ENCODE measurements at places on chromosomes 2 and 18.

- DNase-seq: no peak
Observed at GRCh38 chr18:75618146-75618545, 190.6 kb upstream of the SMIM21 start.

GRCh38 chr2:12014088-12014960, 267.9 kb downstream of the LPIN1 start:
- DNase-seq: no peak

GRCh38 chr2:127951026-127951425, 65.3 kb upstream of the AMMECR1L start:
- no peak for DNase-seq

GRCh38 chr2:148221166-148221565, 200.3 kb downstream of the MBD5 start:
- DNase-seq: no peak

DNA sequence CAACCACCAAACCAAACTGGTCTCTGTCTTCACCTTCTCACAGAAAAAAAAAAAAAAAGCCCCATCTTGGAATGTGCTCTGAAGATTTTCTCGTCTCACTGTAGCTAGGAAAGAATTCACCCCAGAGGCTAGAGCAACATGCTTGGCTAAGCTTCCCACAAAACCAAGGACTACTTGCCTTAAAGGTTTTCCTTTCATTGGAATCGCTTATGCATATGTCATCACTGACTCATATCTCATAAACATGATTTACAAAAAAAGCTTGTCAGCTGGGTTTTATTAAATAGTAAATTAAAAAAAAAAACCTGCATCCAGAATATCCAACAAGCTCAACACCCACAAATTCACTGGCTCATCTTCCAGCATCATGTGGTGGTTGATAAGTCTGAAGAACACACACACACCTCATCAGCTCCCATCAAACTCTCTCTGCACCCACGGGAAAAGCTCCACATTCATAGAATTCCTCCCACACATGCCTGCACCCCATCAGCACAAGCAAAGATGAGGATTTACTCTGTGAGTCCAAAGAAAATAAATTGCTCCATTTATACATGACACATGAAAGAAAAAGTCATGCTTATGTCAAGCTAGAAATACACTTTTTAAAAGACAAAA, 182.0 kb upstream of the TRIB2 start:
- DNase-seq: no peak

- peak; percentile 58 for DNase-seq
Observed at GRCh38 chr2:96869281-96869821, 529 bp downstream of the SEMA4C start.
